NCI-H526 (cell line): ENCODE measurements at places on chromosomes 11 and 22.

DNA sequence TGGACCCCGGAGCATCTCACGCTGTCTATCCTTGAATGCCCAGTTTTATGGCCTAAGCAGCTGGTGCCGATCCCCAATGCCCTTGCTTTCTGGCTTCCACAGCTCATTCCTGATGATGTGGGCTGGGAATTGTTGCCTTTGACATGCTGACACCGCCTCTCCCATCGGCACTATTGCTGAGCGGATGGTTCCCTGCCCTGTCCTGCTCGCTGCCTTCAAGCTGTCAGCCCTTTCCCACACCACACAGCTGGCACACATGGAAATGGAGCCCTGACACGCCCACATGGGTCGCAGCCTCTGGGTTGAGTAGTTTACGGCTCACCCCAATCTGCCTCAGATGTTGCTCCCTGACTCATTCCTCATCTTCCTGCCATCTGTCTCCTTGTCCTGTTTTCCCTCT, 110.2 kb upstream of the SESN3 start:
- DNase-seq: no peak

- DNase-seq: no peak
Observed at GRCh38 chr11:122803306-122803705, 35.0 kb upstream of the CRTAM start.

GRCh38 chr11:2077061-2077802, 62.0 kb downstream of the IGF2 start:
- no peak for DNase-seq

- DNase-seq: peak; percentile 51
Observed at GRCh38 chr11:131372234-131372962, 2.0 kb downstream of the NTM start.

DNA sequence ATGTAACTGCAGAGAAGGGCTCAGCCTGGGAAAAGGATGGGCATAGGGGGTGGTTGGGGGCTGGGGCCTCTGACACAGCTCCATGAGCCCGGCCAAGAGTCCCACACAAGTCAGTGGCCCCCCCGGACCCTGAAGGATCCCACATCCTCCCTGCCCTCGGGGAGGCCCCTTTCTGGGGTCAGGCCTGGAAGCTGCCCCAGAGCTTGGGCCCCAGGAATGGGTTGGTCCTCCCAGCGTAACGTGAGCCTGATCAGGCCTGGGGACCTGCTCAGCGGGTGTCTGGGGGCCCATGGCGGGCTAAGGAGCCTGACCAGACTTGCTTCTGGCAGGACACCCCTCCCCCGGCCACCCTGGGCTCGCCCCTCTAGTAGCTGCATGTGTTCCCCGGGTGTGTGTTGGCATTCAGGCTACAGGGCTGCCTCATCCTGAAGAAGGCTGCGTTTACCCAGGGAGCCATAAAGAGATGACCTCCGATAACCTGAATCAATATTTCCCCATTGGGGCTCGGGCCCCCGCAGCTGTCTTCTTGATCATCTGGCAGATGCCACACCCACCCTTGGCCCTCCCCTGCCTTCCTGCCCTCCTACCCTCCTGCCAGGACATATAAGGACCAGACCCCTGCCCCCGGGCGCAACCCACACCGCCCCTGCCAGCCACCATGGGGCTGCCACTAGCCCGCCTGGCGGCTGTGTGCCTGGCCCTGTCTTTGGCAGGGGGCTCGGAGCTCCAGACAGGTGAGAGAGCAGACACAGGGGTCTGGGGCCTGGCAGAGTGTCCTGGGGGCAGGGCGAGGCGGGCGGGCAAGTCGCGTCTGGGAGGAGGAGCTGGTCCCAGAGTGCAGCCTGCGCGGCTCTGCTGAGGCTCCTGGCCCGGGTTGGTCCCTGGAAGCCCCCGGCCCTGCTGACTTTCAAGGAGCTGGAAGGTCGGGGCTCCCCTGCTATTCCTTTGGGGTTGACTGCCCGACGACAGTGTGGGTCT, at the start of gene MUC2:
TSS of gene MUC2 (plus strand) at position 631 of the 978 bp plus-strand sequence.
- no peak for DNase-seq

DNA sequence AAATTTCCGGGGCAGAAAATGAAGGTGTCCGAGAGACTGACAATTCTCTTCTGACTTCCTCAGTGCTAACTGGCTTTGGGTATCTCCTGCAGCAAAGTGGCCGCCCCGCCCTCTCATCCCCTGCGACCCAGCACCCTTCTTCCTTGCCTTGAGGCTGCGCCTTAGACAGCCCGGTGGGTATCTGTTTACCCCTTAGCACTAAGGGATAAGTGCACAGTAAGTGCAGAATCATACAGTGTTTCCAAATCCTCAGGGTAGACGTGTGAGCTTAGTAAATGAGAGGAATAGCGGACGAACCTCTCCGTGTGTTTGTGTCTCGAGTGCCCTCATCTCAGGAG, 368 bp upstream of the CHORDC1 start:
- DNase-seq: no peak

- DNase-seq: no peak
Observed at GRCh38 chr11:110450246-110450645, 20.5 kb downstream of the FDX1 start.

- DNase-seq: no peak
Observed at GRCh38 chr11:688681-689080, 6.3 kb downstream of the DEAF1 start.
